Activated CD4-positive, alpha-beta T cell treated with anti-CD3 and anti-CD28 coated beads for 1 hour (primary cell): ENCODE measurements at places on chromosomes 13 and 19.

GRCh38 chr19:13986348-13986904, 19.7 kb downstream of the RFX1 start:
- DNase-seq: peak; percentile 97

GRCh38 chr19:43320546-43320945, 32.9 kb upstream of the CD177 start:
- no peak for DNase-seq

DNA sequence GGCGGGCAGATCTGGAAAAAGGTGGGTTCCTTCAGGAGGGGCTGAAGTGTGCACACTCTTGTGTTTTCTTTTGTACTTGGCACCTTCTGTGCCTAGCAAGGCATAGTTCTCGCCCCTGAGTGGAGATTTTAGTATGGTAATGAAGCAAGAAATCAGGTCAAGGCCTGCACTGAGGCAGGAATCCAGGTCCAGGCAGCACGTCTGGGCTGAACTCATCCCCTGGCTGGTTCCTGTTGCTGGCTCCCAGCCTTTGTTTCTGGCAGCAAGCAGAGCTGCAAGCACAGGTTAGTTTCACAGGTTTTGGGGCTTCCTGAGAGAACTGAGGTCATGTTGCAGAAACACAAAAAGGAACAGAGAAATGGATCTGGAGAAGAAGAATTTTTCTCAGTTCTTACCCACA, 21.2 kb downstream of the SIGLEC7 start:
- DNase-seq: no peak

DNA sequence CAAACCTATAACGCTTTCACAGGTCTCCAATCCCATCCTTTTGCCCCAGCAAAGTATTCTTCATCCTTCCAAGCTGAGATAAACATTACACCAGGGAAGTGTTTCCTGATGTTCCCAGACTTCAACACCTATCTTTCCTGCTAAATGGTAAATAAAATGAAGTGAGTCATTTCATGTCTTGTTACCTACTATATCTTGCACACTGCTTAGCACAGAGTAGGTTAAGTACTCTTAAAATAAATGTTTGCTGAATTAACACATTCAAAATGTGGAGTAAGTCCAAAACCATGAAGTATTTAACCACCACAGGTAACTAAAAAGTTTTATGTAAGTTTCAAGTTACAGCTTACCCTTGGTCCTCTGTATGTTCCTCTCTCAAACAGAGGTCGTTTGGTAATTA, 3.4 kb downstream of the RBM26 start:
- DNase-seq: no peak

DNA sequence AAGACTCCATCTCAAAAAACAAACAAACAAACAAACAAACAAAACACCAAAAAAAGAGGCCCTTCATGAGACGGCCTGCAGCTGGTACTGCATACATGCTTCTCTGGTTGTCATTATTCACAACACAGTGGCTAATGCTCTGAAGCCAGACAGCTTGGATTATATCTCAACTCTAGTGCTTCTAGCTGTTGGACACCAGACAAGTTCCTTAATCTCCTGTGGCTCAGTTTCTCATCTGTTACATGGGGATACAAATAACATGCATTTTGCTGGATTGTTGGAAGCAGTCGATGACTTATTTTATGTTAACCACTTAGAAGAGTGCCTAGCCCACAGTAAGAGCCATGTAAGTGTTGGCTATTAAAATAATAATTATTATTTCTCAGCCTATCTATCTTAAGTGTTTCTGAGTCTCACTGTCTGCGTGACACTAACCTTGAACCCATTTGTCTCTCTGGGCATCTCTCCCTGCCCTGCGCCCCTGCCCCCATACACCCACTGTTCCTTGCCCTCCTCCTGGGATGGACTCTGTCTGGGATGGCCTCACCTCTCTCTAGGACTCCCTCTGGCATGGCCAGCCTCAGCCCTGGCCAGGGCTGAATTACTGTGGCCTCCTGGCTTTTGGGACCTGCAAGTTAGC, 3.1 kb upstream of the JUNB start:
- no peak for DNase-seq

DNA sequence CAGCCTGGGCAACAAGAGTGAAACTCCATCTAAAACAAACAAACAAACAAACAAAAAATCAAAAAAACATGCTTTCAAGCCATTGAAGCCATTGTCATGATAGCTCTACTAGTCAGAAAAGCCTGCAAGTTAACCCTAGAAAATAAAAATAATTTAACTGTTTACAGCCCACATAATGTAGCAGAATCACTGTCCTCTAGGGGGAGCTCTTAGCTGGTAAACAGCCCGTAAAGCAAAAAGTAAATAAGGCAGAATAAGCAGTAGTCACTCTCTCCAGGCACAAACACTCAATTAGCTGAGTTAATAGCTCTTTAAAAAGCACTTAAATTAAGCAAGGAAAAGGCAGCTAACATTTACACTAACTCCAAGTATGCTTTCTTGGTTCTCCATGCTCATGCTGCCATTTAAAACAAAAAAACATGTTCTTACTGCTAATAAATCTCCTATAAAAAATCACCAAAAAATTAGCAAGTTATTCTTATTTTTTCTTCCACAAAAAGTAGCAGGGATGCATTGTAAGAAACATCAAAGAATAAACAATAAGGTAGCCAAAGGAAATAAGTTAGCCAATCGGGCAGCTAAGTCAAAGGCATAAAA, 11.3 kb downstream of the LILRB4 start:
- DNase-seq: no peak

GRCh38 chr13:98454389-98454881, 122.5 kb downstream of the STK24 start:
- no peak for DNase-seq

- no peak for DNase-seq
Observed at GRCh38 chr13:99650410-99650809, 149.1 kb downstream of the TM9SF2 start.
